ENCODE measurements at places on chromosomes 5 and 9. TPM values are rescaled to one million over a fixed set of nuclear protein-coding genes. Genes with fewer than 3 reads are reported as not detected.

The PAPPA gene
- total RNA-seq = not detected

The IL33 gene
- total RNA-seq = not detected

The ANKDD1B gene
- total RNA-seq = not detected

The IRX4 gene
- total RNA-seq = not detected

The LSM11 gene
- 0.44 TPM for total RNA-seq

The DNAJC18 gene
- total RNA-seq = 8.0 TPM

GRCh38 chr5:113759505-113759904 is 246.0 kb downstream of the YTHDC2 start:
- no peak for DNase-seq

DNA sequence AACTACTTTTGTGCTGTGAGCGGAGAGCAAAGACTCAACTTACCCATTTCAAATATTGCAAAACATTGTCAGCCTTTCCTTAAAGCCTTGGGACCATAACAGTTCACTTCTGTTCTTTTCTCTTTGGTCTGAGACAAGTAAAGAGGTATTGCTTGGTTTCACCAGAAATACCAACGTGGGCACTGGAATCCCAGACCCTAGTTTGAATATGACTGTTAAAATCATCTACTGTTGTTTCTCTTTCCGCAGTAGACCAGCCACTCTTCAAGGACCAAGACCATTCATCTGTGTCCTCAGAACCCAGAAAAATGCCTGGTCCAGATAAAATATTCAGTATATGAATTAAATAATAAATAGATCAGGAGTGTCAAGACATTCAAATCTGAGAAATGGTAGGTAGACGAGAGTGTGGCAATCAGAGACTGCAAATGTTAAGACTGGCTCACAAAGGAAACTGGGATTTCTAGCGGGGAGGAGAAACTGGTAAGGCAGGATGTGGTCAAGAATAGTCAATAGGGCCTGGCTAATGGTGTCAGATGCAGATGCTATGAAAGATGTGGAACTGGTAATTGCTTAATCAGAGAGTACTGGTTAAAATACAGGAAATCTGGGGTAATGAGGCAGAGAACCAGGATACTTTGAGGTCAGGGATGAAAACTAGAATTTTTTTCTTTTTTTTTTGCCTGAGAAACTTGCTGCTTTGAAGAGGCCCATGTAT is 82.1 kb upstream of the IL33 start:
- DNase-seq = no peak

DNA sequence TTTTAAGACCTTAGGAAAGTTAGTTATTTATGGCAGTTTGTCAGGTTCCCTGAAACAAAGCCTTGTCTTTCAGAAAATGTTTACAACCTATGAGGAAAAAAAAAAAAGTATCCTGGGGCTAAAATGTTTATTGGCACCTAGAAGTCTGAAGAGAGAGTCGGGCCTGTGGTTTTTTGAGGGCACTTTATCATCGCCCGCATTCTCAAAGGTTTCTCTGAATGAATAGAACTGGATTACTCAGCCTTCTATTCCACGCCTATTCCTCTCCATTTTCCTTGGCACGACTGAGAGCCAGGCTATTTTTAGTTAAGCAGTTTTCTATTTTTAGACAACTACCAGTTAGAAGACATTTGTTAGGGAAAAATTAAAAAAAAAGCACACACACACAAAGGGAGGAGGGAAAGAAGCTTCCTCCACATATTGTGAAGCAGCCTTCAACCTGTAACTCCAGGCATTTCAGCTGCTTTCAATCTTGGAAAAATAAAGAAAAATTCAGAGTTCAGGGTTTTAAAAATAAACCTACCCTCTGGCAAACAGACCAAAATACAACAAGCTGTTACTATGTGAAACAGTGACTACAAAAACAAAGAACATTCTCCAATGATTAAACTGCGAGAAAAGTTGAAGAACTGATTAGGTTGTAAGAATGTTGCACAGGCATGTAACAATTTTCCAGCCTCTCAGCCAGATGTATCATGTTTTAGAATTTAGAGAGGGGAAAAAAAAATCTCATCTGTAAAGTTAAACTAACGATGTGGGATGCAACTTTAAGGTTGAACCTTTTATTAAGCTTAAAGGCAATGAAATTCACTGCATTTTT is 97.0 kb downstream of the MEF2C start:
- no peak for DNase-seq

GRCh38 chr5:58793888-58794657 is 211.2 kb downstream of the RAB3C start:
- no peak for DNase-seq

DNA sequence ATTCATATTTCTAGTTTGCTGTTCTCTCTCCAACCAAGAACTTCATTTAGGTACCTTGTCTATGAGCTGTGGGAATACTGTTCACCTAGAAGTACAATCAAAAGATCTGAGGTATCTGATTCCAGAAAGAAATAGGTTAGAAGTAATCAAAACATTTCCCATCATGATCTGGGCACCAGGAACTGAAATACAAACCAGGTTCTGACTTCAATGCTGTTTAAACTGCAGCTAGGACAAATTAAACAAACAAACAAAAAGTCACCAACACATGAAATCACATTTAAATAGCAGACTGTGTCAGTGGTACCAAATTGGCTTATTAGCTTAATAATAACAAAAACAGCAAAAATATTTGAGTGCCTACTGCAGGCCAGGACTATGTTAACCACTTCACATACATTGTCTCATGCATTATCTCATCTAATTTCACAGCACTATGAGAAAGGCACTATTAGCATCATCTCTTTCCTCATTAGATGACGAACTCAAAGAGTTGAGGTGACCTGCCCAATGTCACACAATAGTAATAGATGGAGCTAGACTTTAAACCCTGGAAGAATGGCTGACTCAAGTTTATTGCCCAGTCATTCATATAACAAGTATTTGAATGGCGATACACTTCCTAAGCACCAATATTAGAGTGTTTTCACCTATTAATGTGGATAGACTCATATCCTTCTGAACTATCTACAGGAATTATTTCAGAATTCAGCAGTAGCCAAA is 14.5 kb downstream of the PLPP1 start:
- DNase-seq = no peak

DNA sequence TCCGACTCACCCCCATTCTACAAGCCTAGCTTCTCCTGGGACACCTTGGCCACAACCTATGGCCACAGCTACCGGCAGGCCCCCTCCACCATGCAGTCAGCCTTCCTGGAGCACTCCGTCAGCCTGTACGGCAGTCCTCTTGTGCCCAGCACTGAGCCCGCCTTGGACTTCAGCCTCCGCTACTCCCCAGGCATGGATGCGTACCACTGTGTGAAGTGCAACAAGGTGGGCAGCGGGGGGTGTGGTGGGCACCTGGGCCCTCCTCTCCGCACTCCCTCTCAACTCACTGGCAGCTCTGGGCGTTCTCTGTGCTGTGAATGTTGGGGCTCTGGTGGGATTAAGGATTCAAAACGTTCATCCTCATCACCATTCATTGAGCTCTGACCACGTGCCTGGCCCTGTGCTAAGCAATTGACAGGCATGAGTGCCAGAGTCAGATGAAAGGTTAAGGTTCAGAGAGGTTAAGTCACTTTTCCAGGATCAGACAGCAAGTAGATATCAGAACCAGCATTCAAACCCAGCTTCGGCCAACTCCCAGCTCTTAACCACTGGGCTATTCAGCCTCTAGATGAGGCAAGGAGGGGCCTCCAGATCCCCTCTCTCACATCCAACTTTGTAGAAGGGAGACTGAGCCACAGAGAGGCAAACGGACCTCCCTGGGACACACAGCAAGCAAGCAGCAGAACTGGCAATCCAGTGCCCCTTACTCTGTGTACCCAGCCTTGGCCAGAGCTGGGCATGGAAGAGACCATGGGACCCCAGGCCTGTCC is 9.9 kb downstream of the GFI1B start:
- DNase-seq = no peak

DNA sequence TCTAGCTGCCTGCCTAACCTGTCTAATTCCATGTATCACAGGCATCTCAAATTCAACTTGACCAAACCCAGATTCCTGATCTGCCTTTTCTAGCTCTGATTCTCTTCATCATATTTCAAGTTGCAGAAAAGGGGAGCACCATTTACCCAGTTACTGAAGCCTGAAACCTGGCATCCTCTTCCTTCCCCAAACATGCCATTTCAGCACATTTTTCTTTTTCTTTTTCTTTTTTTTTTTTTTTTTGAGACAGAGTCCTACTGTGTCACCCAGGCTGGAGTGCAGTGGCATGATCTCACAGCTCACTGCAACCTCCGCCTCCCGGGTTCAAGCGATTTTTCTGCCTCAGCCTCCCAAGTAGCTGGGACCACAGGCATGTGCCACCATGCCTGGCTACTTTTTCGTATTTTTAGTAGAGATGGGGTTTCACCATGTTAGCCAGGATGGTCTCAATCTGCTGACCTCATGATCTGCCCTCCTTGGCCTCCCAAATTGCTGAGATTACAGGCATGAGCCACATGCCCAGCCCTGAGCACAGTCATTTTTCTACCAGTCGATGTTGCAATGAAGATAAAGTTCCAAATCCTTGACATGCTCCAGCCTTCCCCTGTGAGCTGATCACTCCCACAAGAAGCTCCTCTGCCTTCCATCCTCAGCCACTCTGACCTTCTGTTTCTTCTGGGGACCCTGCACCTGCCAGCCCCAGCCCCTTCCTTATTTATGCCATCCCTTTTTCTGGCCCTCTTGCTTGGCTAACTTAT is 32.2 kb downstream of the ACER2 start:
- DNase-seq = no peak

DNA sequence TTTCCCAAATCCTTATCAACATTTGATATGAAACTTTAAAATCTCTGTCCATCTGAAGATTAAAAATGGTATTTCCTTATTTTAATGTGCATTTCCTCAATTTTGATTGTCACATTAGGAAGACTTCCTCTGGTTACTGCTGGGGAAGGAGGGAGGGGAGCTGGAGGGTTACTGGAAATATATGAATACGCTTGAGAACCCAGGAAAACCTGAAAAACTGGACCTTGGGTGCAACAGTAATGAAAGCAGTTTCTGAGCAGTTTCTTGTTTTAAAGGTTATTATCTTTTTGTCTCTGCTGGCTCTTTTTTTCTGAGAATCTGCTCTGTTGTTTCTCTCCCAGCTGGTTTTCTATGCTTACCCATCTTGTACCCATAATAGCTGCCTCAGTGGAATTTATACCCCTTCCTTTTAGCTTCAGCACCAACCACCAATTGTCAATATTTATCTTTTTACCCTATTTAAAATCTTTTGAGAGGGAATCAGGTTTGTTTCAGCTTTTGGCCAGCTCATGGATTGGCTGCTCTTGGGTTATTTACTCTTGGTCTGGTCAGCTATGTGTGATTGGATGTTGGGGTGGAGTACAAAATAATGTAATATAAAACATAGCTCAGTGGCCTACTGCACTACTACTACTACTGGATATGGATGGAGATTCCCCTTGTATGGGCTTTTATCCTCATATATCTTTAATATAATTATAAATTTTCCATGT is 67.4 kb downstream of the UNC13B start:
- no peak for DNase-seq

DNA sequence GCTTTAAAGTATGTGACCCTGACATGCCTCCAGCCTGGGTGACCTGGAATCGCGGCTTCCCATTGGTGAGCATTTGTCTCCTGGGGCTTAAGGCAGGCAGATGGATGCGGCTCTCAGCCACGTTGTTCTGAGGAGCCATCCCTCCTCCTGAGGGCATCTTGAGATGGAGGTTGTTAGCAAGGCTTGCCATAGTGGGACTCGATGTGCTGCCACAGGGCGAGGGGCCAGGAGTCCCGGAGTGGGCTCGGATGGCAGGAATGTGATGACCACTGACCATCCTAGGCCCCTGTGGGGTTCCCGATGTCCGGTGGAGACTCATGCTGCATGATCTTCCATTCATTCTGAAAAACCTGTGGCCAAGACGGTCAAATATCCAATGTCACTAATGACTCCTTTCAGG is 13.8 kb downstream of the GLIS3 start:
- DNase-seq = no peak

GRCh38 chr5:95486191-95486590 is 68.6 kb downstream of the SKIC3 start:
- DNase-seq = no peak

DNA sequence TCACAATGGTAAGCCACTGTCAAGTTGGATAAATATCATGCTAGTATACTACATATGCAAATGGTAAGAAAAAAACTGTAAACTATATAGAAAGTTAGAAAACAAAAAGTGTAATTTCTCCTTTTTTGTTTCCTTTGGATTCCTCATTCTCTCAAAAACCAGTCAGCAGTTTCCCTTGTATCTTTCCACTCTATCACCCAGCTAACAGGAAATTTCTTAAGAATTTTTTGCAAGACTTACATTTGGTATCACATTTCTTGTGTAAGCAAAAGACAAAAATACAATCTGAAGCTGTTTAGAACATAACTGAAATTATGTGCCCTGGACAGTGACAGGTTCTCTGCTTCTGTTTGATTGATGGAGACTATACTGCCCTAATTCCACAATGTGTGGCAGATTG is 25.2 kb upstream of the MSH3 start:
- no peak for DNase-seq

DNA sequence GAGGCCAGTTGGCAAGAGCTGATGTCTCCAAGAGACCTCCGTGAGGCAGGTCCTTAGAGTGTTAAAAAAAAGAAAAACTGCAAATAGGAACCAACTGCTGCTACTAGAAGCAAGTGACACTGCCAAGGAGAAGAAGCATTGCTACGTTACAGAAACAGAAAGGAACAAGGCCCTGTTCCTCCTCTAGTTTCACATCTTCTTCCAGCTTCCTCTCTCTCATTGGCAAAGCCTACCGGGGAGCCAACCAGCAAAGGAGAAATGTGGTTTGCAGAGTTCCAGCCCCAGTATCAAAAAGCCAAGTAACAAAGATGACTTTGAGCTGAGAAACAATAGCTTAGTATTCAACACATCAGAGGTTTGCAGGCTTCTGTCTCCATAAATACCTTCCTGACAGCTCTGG is 145.9 kb downstream of the PRELID2 start:
- DNase-seq = no peak

- no peak for DNase-seq
Measured at GRCh38 chr5:35160486-35161116, 69.7 kb downstream of the PRLR start.

- no peak for DNase-seq
Measured at GRCh38 chr5:133251296-133252132, 199.7 kb downstream of the HSPA4 start.

DNA sequence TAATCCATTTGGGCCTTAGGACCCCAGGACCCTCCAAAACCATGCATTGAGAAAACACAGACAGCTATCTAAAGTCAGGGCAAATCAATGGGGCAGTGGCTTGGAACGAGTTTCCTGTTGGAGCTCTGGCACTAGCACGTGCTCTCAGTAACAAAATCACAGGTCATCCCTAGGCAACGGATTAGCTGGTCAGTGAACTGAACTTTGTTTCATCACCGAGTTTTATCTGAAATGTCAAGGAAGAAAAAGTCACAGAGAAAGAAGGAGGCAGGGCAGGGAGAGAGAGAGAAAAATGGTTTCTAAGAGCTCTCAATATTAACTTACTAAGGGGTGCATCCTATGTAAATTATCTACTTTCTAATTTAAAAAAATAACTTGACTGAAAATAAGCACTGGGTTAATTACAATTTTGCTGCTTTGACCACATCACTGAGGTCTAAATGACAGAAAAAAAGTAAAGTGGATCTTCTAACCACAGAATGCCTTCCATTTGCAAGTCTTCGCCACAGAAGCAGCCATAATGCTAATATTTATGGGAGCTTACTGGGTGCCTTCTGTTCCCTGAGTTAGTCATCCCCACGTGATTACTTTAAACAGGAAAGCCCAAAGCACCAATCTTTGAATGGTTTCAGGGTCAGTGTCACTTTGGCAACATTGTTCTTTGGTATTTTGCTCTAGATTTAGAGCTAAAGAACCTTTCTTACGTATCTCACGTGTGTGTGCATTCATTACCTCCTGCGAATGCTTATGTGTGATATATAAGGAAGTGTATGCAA is 503.9 kb downstream of the RASEF start:
- no peak for DNase-seq

- no peak for DNase-seq
Measured at GRCh38 chr5:88932541-88932940, 49.6 kb upstream of the MEF2C start.
